ENCODE measurements at places on chromosomes 2 and 18.

GRCh38 chr2:67137699-67138098 lies 259.4 kb upstream of the ETAA1 start:
- no peak for DNase-seq

- DNase-seq, result no peak
Measured at GRCh38 chr2:112674229-112674628, 28.5 kb downstream of the SLC20A1 start.

GRCh38 chr2:152444448-152444847 lies 109.5 kb downstream of the FMNL2 start:
- no peak for DNase-seq

- no peak for DNase-seq
Measured at GRCh38 chr2:109368798-109369197, 239.8 kb downstream of the SH3RF3 start.

- DNase-seq, result no peak
Measured at GRCh38 chr2:210028178-210028577, 25.7 kb downstream of the RPE start.

GRCh38 chr2:219274361-219274921 lies 4.7 kb upstream of the DNAJB2 start:
- DNase-seq, result no peak

GRCh38 chr2:170505631-170506275 lies 209.4 kb upstream of the SP5 start:
- no peak for DNase-seq

DNA sequence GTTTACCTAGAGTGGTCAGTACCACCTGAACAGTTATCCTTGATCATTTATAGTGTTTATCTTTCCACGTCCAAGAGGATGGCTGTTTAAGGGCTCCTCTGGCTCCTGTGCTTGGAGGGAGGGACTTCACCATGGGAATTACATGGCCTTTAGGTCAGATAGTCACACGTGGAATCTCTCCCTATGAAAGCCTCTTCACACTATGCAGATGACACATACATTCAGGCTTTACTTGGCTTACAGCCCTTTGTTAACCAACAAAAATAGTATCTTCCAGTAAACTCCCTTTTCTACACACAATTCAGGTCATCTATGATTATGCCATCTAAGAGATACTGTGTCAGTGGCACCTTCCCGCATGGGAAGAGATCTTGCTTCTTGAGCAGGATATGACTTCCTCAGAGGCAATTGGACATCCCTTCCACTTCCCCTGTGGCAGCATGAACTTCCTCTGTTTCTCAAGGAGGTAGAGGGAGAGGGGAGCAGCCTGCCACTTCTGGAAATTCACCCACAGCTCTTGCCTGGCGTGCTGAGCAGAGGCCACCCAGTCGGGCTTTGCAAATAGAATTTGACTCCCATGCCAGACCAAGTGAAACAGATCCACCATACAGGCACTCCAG lies 53.5 kb downstream of the COLEC12 start:
- no peak for DNase-seq

DNA sequence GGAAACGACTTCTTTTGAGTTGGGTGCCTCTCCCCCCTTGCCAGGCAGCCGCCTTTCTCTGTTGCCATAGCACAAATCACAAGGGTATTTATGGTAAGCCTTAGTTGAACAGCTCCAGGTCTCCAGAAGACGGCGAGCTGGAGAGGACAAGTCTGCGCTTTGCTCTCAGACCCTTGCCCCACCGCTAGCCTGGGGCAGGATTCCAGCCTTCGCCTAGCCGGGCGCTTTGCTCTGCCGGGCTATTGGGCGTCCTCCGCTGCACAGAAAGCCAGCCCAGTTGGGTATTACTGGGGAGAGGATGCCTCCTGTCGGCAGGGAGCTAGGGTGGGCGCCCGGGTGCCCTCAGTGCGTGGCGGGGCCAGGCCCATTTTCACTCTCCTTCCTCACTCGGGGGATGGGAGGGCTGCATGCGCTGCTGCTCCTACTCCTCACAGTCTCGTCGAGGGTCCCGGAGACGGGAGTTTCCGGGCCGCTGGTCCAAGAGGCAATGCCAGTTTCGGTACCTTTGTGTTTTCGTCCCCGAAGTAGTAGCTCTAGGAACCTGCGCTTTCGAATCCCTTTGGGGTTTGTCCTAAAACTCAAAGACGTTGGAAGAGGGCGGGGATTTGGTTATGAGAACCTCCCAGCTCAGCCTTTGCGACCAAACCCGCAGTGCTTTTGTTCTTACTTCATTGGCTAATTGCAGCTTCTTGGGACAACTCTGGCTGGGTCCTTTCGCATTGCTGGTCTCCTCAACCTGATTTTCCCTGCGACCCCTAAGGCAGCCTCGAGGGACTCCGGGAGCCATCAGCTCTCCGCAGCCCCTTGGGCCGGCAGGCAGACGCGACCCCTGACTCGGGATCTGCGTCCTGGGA lies 3.6 kb upstream of the DLX2 start:
- no peak for DNase-seq

DNA sequence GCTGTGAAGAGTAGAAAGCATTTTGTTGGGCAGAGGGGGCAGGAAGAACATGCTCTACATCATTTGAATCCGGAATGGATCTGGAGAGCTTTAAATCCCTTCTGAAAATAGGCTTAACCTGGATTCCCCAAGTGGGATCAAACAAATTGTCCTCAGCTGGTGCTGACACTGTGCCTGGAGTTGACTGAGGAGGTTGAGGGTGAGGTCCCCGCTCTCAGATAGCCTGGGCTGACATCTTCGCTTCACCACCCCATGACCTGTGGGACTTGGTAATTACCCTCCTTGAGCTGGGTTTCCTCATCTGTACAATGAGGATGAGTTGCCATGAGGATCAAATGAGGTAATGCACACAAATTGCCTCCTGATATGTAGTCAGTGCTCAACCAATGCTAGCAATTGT lies 117.8 kb upstream of the SMAD2 start:
- DNase-seq, result no peak

GRCh38 chr2:160165996-160166395 lies 34.1 kb downstream of the ITGB6 start:
- DNase-seq, result no peak

- DNase-seq, result no peak
Measured at GRCh38 chr18:58541146-58541788, 87.6 kb downstream of the ALPK2 start.

GRCh38 chr18:9708434-9709303 lies 568 bp downstream of the RAB31 start:
- DNase-seq, result no peak

GRCh38 chr2:112644155-112644932 lies 1.4 kb upstream of the SLC20A1 start:
- DNase-seq, result no peak

DNA sequence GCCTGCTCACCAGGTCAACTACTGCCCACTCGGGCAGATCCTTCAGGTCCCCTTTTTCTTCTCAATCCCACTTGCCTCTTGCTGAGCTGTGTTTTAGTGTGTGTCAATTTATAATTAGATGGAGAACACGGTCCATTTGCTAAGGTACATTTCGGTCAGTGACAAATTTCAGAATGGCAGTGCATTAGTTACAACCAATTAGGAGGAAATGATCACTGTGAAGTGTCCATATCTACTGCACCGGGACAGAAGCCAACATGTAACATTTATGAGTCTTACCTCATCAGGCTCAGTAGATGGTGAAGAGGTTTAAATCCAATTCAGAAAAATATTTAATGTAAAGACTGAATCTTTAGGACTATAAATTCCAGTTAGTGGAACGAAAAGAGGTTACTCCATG lies 47.7 kb downstream of the CMPK2 start:
- no peak for DNase-seq

- DNase-seq, result no peak
Measured at GRCh38 chr2:207257251-207258250, 91.8 kb upstream of the KLF7 start.

- DNase-seq, result no peak
Measured at GRCh38 chr2:67625178-67625577, 228.0 kb downstream of the ETAA1 start.

- no peak for DNase-seq
Measured at GRCh38 chr2:44184106-44184505, 15.4 kb downstream of the PPM1B start.

GRCh38 chr2:119208791-119209203 lies 14.8 kb upstream of the STEAP3 start:
- DNase-seq, result no peak

- no peak for DNase-seq
Measured at GRCh38 chr2:181131584-181131983, 151.2 kb downstream of the UBE2E3 start.

- DNase-seq, result no peak
Measured at GRCh38 chr2:88159955-88160415, 10.2 kb upstream of the THNSL2 start.

GRCh38 chr2:240358821-240359397 lies 76.6 kb upstream of the GPC1 start:
- no peak for DNase-seq

- DNase-seq, result no peak
Measured at GRCh38 chr2:181314551-181314950, 142.6 kb upstream of the ITGA4 start.

DNA sequence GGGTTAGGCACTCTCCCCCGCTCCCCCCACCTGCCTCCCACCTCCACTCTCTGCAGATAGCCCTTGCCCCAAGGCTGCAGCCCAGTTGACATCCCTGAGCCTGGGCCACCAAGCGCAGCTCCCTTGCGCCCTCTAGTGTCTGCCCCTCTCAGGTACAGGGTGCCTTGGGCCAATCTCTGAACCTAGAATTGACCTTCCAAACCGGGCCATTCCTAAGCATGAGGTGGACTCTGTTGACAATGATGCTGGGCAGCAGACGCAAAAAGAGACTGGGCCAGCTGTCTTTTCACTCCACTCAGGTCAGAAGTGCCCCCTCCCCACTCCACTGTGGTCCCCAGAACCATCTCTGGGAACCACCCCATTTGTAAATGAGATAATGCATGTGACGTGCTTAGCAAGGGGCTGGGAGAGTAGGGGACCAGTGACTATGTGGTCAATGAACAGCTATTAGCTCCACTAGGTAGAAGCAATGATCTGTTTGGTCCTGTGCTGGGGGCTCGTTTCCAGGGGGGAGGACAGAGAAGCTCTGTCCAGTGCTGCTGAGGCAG lies 43.3 kb upstream of the PLB1 start:
- no peak for DNase-seq

GRCh38 chr2:28430788-28431418 lies 38.2 kb downstream of the FOSL2 start:
- DNase-seq, result no peak

- no peak for DNase-seq
Measured at GRCh38 chr2:191443446-191443845, 198.2 kb downstream of the MYO1B start.

DNA sequence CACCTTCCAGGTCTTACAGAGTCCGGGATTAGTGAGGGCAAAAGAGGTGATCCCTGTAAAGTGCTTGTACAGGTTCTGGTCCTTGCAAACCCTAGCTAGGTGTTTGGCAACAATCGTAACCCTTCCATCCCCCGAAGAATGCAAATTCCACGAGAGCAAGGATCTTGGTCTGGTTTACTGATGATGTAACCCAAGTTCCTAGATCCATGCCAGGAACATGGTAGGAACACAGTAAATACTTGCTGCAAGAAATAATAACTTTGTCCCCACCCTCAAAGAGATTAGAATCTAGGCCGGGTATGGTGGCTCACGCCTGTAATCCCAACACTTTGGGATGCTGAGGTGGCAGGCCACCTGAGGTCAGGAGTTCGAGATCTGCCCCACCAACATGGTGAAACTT lies 6.8 kb upstream of the NEU2 start:
- DNase-seq, result no peak

- DNase-seq, result no peak
Measured at GRCh38 chr18:42752916-42753315, 362.6 kb downstream of the RIT2 start.

DNA sequence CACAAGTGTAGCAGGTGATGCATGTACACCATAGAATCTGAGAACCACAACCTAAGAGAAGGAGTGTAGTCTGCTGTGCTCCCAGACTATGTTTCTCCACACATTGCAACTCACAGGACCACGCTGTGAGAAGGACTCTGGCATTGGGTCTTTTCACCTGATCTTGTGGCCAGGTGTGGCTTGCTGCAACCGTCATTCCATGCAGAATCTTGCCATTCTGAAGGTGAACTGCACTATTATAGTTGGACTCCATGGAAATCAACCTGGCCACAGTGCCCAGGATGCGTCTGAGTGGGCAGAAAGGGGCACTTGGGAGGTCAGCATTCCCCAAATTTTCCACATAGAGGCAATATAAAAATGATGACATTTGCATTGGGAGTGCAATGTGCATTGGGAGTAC lies 122.2 kb downstream of the CAPN13 start:
- DNase-seq, result no peak

DNA sequence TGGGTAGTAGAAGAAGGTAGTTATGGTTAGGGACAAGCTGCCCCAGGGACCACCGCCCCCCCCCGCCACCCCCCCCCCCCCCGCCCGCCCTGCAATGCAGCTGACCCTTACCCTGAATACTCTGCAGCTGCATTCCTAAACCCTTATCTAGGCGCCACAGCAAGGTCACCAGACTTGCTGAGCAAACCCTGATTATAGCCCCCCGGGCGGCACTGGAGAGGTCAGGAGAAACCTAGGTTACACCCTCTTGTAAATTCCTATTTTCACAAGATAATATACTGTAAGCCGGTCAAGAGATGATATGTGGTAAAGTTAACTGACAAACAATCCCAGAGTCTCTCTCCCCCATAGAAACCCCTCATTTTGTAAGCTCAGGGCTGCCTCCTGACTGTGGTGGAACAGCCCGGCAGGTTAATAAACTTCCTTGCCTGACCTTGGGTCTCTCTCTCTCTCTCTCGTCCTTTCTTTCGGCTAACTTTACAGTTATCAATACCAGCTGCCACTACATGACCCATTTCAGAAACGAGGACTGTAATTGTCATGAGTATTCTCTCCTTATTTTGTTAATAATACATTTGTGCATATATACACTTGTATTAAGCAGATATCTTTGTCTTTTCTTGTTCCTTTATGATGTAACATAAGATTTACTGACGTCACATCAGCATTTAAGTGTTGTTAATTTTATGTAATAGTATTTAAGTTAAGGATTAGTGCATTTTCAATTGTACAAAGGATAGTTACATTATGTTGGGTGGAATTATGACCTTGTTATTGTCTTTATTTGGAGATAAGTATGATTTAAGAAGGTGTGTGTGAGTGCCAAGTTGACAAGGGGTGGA lies 22.8 kb upstream of the SMAD4 start:
- no peak for DNase-seq

DNA sequence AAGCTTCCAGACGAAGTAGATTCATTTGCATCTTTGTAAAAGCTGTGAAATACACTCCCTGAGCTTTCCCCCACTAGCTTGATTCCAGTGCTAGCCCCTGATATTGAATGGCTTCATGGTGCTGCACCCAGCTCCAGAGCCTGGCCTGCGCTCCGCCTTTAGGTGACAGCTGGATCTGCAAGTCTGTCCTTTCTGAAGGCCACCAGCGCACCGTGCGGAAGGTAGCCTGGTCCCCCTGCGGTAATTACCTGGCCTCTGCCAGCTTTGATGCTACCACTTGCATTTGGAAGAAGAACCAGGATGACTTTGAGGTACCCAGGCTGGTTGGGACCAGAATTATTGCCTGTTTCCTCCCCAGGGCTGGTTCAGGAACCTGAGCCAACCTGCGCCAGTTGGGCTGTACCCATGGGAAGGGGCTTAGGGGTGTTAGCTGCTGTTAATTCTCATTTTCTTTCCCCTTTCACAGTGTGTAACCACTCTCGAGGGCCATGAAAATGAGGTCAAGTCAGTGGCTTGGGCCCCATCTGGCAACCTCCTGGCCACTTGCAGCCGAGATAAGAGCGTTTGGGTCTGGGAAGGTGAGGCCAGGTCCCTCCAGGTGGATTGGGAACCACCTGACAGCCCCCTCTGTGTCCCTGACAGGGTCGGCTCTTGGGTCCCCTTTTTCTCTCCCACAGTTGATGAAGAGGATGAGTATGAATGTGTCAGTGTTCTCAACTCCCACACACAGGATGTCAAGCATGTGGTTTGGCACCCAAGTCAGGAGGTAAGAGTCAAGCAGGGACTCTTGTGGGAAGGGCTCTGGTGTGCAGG lies 1.3 kb downstream of the CIAO1 start:
- DNase-seq, result no peak
